ENCODE measurements at places on chromosomes 1 and 21.
A peak's percentile ranks its signal among the peaks of the same experiment; 100 is the strongest.

DNA sequence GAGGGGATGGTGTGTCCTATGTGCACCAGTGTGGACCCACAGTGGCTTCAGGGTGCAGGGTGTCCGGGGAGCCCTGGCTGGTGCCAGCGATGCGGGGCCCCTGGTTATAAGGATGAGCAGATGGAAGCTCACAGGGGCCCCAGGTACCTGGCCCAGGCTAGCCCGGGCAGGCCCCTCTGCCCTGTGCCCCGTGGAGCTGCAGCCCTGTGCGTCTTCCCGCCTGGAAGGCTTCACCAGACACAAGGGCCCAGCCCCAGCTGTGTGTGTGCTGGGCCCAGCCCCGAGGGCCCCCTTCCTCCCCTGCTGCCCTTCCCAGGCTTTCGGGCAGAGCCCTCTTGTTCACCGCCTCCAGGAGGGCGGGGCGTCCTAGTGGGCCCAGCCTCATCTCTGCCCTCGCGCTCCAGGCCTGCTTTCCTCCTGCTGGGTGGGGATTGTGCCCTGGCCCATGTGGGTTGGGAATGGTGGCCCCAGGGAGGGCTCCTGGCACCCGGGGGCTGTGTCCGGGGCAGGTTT lies 15.9 kb downstream of the PFKL start:
- DNase-seq = no peak

DNA sequence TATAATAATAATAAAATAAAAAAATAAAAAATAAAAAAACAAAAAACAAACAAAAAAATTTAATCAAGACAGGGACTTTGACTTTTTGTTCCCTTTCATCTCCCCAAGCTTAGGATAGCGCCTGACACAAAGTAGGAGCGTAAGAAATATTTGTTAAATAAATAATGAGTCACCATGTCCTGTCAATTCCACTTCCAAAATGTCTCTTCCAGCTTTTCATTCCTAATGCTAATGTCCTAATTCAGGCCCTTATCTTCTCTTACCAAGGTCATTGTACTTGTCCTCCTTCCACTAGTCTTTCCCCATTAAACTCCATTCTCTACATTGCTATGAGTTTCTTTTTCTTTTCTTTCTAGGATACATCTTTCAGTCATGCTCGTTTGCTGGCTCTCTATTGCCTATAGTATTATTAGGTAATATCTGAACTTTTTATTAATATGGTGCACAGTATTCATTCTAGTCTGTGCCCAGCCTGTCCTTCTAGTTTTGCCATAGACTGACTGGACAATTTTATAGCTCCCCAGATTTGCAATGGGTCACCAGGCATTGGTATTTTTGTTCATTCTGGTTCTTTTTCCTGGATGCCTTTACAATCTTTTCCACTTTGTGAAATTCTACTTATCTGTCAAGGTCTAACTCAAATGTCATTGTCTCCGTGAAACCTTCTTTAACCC lies 11.4 kb downstream of the NEXN start:
- no peak for DNase-seq

- no peak for DNase-seq
Observed at GRCh38 chr1:154968731-154969130, 1.8 kb downstream of the SHC1 start.

DNA sequence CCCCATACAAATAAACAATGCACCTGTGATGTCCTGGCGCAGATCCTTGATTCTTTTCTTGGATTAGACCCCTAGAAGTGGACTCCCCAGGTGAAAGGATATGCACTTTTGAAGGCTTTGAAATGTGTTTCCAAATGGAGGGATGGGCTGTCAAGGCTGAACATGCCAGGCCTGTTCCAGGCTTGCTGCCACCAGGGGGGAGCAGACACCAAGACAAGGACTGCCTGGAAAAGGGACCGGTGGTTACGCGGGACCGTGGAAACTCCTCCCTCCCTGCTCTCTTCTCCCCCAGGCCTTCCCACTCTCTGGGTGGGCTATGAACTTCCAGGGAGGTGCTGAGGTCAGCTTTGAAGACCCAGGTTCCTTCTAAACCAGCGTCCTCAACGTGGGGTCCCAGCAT lies 12.7 kb downstream of the C1QB start:
- no peak for DNase-seq

GRCh38 chr1:226609836-226610455 lies 61.4 kb downstream of the STUM start:
- no peak for DNase-seq

DNA sequence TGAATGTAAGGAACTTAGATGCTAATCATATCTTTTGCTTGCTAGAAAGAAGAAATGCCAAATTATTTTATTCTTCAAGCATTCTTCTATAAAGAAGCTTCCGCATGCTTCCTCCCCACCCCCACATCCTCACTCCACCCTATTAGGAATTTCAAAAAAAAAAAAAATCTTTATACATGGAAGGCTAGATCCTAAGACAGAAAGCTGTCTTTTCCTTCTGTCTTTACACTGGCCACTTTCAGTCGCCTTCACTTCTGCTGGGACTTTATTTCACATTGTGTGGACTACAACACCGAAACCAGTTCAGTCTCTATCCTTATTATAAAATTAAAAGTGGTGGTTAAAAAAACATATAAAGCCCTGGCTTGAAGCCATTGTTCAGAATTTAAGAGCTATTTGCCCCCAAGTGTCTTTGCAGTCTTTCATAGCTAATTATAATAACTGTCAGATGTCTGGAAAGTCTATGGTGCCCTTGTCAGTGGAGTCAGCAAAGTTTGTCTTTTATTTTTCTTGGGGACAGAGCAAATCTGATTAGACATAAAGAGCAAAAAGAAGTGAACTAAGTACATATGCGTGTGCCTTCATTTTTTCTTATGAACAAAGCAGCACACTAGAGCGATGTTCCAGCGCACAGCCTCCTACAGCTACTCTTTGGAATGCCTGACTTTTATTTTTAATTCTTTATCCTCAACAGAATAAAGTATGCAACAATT lies 297.7 kb downstream of the PTPRC start:
- DNase-seq = no peak

GRCh38 chr1:193111641-193112090 lies 6.5 kb upstream of the GLRX2 start:
- DNase-seq = no peak

GRCh38 chr1:162846256-162847212 lies 14.4 kb downstream of the CCDC190 start:
- DNase-seq = no peak

DNA sequence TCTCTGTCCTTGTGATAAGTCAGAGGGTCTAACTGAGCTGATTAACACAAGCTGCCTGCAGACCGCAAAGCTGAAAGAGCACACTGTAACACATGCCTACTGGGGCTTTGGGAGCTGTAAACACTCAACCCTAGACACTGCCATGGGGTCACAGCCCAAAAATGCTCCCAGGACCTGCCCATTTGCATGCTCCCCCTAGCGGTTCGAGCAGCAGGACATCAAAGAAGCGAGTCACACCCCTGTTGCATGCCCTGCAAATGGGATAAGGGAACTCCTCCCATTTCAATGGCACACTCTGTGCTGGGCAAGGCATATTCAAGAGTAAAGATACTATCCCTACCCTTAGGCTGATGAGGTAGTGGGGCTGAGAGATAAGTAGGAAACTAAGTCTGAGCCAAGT lies 22.8 kb downstream of the LCE3E start:
- DNase-seq = no peak

DNA sequence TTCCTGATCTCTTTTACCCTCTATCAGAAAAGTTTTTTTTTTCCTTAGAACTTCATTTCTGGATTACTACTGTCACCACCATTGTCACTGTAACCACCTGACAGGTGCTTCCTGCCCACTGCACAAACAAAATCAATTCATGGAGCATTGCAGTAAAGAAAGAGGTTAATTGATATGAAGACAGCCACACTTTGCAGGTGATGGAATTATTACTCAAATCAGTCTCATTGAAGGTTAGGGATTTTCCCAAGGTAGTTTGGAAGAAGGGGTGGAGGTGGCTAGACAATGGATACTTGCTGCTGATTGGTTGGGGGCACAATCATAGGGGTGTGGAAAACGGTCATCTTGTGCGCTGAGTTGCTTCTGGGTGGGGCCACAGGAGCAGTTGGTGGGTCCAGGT lies 230.8 kb upstream of the CACYBP start:
- no peak for DNase-seq

- no peak for DNase-seq
Observed at GRCh38 chr1:74328851-74329250, 93.7 kb downstream of the TNNI3K start.

GRCh38 chr1:40924767-40925166 lies 54.7 kb upstream of the CTPS1 start:
- no peak for DNase-seq

GRCh38 chr1:242178924-242179708 lies 180.2 kb upstream of the MAP1LC3C start:
- DNase-seq = no peak

- DNase-seq = no peak
Observed at GRCh38 chr1:33257772-33258712, 1.8 kb downstream of the ZNF362 start.

- DNase-seq = no peak
Observed at GRCh38 chr1:86247597-86248279, 91.2 kb upstream of the COL24A1 start.

GRCh38 chr1:201594575-201595245 lies 55.8 kb downstream of the NAV1 start:
- no peak for DNase-seq

DNA sequence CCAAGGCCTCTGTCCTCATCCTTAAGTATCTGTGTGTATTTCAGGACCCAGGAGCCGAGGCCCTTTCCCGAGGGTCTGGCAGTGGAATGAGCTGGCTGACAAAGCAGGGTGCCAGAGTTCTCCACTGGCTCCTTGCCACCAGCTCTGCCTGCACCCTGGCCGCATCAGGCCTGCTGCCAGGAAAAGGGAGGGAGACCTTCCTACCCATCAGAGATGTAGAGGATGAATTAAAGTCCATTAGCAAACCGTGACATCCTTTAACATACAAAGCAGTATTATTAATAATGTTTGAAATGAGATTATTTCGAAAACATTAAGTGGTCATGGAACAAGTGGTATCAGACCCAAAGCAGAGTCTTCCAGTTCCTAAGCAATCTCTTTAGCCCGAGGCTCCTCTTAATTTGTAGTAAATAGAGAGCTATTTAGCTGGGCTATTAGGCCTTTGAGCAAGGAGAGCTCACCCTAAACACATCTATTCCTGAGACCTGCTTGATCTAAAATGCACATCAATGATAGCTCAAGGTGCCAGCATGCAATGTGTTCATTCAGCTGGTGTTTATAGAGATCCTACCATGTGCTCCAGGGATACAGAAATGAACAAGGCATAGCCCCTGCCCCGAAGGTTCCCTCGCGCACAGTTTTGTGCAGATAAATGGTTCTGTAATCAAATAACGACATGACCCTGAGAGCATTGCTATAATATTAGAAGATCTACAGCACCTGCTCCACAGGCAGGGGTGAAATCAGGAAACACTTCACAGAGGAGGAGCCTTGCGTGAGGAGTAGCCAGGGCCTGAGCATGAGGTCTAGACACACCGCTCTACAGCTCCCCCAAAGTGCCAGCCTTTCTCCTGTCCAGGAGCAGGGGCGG lies 44.0 kb downstream of the FAM163A start:
- no peak for DNase-seq

- peak; percentile 31 for DNase-seq
Observed at GRCh38 chr1:156608036-156608674, 6.9 kb upstream of the GPATCH4 start.

- DNase-seq = no peak
Observed at GRCh38 chr1:167460836-167461235, 57.5 kb downstream of the CD247 start.

DNA sequence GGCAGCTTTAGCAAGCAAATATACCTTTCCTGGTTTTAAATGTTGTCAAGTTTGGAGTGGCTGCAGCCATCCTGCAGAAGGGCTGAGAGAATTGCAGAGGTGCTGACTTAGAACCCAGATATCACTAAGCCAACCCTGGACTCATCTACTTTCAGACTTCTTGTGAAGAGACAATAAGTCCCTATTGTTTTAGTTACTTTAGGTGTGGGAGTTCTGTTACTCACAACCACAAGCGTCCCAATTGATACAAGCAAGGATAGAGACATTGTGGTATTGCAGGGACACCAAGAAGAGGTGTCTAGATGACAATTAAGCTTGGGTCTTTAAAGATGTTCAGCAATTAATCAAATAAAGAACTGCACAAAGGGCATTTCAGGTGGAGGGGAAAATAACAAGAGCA lies 8.8 kb upstream of the ETV3 start:
- no peak for DNase-seq

GRCh38 chr1:26005434-26006105 lies 7.7 kb upstream of the PAFAH2 start:
- DNase-seq = no peak

DNA sequence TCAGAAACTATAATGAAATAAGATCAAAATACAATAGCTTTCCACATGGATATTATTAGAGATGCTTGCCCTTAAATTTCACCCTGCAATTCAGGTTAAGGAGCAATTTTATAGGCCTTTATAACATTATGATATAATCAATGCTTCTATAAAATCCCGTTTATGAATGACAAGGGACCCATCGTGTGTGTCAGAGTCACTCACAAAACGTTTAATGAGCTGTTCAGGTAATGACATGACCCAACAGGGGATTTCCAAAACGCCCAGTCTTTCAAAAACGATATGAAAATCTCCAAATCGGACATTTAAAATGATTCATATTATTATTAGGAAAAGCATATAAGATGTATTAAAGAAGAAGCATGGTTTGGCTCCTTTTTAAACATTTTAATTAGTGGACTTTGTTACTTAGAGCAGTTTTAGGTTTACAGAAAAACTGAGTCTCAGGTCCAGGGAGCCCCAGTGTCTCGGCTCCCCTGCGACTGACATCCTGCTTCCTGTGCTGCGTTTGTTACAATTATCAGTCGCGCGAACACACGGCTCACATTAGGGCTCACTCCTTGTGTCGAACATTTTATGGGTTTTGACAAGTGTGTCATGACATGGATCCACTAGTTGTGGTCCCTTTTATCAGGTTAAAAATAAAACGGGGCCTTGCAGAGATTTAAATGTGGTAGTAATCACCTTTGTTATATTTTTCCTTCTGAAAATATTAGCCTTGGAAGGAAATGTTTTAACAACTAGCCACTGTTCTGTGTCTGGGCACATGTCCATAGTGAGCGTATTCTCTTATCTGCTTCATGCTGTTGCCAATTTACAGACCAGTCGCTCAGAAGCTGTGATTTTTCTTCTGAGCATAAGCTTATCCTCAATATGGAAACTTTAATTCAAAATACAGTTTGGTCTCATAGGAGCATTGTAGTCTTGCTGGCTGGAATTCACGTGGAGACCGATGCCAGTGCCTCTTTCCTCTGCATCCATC lies 52.0 kb upstream of the POFUT2 start:
- no peak for DNase-seq
